Stimulated activated CD4-positive, alpha-beta T cell treated with anti-CD3 and anti-CD28 coated beads, Interleukin-1b, Interleukin-23, amount 100 ng/mL, for 1 hour (primary cell): ENCODE measurements at places on chromosomes 4 and X.

DNA sequence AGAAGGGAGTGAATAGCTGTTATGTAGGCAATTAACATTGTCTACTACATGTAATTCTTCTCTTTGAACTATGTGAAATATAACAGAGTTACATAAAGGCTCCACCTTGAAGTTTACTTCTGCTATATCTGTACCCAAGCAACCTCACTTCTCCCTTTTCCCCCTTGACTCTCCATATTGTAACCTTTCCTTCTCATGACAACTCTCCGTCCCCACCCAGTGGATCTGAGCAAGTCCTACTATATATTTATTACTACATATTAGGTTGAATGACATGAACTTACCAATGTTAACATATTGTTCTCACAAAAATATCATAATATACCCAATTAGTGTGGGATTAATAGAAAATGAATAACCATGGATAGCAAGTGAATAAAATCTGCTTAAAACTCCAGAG lies 93.2 kb upstream of the ATP8A1 start:
- no peak for DNase-seq

GRCh38 chr4:47561331-47561730 lies 76.3 kb downstream of the ATP10D start:
- no peak for DNase-seq

- no peak for DNase-seq
Observed at GRCh38 chr4:122747883-122748282, 15.4 kb downstream of the BBS12 start.

DNA sequence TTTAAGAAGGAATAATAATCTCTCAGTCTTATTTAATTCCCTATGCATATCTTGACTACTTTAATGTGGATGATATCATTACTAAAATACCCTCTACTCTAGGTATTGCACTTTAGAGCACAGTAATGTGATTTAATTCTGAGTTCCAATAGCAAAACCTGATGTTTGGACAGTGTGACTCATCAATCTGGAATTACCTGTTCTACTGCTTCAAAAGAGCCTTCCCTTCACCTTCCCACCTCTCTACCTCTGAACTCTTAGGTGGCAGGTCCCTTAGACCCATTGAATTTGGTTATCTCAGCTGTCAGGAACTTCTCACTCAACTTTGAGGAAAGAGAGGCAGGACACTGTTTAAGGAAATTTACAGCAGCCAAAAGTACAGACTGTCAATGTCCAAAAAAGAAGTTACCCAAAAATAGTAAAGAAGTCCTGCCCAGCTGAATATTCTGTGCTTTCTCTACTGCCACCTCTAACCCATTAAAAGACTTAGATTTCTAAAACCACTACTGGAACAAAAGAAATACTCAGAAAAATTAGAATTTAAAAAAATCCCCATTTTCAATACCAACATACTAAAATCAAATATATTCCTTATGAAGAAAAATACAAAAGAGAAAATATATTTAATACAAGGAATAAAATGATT lies 123.1 kb upstream of the GPM6A start:
- DNase-seq: no peak

GRCh38 chrX:43000121-43000520 lies 222.2 kb upstream of the PPP1R2C start:
- no peak for DNase-seq

- no peak for DNase-seq
Observed at GRCh38 chrX:31228415-31228832, 156.6 kb upstream of the FTHL17 start.

GRCh38 chr4:125704726-125705125 lies 390.0 kb downstream of the FAT4 start:
- no peak for DNase-seq

DNA sequence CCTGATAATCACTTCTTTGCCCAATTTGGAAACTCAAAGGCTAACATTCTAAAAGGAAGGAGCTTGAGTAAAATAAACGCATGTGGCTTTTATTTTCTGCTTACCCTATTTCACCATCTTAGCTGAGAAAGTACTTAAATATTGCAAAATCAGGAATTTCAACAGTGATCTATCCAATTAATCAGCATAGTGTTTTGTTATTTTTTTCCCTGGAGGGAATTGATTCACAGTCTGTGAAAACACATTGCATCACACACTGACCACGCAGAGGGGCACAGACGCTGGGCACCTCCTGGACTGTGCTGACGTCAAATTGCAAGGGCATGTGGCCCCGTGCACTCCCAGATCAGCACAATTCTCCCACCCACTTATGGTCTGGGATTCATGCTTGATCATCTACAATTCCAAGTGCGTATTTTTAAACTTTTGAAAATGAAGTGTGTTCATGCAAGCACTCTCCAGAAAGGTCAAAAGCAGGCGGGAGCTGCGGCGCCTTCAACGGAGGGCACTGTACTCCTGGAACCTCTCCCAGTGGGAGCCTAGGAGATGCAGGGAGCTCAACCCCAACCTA lies 320.6 kb upstream of the PPARGC1A start:
- DNase-seq: no peak

DNA sequence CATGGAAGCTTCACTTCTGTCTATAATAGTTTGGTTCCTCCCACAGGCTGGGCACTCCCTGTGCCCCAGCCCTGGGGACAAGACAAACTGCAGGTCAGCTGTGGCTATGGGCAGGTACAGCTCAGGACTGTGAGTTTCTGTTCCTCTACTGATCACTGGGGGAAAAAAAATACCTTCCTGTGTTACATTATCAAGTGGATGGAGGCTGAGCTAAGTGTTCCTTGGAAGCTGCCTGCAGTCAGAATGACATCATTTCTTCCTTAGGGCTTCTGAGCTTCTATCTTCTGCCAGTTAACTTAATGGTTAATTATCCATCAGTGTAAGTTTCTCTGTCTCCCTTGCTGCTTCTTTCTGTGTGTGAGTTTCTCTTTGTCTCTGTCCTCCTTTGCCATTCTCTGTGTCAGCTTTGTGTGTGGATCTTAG lies 4.6 kb downstream of the RAB33A start:
- no peak for DNase-seq

DNA sequence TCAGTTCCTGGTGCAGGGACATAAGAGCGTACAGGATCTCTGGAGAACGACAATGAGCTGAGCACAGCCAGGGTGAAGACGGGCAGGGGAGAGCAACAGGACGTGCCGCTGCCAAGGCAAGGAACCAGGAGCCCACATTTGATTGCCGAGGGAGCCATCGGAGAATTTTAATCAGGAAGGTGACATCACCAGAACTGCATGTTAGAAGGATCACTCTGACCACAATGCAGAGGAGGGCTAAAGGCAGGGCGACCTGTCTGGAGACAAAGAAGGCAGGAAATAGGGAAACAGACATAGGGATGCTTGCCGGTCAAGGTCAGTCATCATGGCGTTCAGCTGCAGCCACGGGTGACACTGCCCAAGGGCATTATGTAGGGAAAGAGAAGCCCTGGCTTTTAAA lies 81.4 kb downstream of the RBM47 start:
- DNase-seq: no peak

DNA sequence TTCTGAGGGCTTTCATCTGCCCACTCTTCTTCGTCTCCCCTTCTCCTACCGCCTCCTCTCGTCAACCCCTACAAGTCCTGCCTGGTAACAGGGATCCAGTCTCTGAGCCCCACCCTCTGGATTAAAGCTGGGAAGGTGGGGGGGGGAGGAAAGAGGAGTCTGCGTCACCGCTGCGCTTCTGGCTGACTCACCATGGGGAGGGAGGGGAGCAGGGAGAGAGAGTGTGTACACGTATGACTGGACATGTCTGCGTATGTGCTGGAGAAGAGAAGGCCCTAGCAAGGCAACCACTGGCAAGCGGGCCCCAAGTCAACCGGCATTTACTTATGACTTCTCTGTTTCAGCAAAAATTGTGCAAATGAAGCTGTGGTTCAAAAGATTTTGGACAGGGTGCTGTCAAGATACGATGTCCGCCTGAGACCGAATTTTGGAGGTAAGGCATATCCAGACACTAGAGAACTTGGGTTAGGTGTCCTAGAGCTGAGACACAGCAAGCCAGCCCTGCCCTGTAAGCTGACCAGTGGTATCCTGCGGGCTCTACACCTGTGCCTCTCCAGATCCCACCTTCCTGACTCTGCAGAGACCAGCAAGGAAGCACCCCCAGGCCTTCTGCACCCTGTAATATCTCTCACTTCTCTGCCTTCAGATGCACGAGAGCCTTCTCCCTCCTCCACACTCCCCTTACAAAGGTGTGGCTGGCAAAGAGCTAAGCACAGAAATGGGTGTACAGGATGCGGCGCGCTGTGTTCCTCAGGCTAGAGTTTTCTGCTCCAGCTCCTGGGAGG lies 2.5 kb downstream of the GABRQ start:
- no peak for DNase-seq

GRCh38 chrX:675279-675954 lies 44.8 kb downstream of the SHOX start:
- no peak for DNase-seq

DNA sequence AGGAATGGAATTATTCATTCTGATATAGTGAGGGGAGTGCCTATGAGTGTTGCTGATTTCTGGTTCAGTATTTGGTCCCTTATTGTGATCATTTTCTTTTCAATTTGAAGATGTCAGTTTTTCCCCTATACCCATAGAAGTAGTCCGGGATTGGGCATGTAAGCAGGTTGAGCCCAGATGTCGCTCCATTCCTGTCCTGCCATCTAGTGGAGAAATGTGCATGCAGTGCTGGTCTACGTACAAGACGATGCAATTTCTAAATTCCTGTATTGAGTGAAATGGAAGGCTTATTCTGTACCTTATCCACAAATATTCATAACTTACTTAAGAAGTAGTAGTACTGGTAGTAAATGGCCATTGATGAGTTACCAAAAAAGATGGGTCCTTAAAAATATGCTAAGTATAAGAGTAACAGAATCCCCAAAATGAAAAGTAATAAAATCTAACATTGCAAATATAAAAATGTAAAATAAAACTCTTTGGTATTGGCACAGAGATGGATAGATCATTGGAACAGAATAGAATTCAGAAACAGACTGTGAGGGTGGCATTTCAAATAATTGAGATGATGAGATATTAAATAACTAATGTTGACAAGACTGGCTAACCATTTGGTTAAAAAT lies 60.9 kb downstream of the UGT8 start:
- no peak for DNase-seq

GRCh38 chrX:85288992-85289723 lies 45.4 kb downstream of the ZNF711 start:
- no peak for DNase-seq

GRCh38 chrX:776061-776460 lies 145.5 kb downstream of the SHOX start:
- no peak for DNase-seq

DNA sequence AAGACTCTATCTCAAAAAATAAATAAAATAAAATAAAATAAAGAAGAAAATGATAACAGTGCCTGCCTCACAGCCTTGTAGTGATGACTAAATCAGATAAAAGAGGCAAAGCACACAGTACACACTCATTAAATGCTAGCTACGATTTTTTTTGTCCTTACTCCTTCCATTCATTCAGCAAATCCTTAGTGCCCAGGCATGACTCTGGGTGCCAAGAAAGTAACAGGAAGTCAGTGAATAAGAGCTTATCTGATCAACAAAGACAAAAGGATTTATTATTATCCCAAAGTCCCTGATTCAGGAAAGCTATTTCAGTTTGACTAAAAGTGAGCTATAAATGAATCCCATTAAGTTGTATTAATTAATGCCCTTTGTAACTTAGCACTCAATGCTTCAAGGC lies 92.7 kb downstream of the SH3KBP1 start:
- no peak for DNase-seq
